ENCODE measurements at places on chromosomes 2 and 18. TPM values are rescaled to one million over a fixed set of nuclear protein-coding genes. Genes with fewer than 3 reads are reported as not detected.

DNA sequence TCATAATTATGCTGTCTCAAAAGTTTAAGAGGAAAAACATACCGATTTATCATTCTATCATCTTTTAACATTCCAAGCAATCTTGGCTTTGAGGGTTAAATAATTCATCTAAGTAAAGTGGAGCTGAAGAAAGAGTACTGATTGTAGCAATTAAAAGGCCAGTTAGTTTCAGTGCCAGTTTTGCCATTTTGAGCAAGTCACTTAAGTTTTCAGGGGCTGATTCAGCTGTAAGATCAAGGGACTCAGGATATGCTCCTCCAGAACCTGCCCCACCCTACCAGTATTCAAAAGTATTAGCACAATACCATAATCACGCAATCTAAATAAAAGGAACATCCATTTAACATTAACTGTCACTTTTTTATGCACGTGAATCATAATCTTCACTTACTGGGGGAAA is 1.9 kb downstream of the SS18 start:
- no peak for DNase-seq

Gene PCARE
- total RNA-seq, result not detected

DNA sequence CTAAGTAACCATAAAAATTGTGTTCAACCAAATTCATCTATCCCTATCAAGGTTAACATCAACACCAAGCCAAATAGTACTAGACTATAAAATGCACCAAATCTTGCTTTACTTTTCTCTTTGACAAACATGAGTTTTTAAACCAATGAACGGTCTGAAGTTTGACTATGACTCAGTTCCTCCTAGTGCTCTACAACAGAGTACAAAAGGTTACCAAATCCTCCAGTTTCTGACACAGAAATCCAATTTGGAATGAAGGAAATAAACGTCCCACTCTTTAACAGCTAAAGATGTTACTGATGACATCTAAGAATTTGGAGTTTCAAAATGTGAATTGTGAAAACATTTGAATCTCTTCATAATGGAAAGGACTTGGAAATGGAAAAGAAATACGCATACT is 11.8 kb upstream of the ACVR1 start:
- DNase-seq, result no peak

GRCh38 chr2:86806059-86806857 is 15.5 kb upstream of the CD8A start:
- no peak for DNase-seq

GRCh38 chr2:190512539-190513095 is 21.9 kb downstream of the NEMP2 start:
- no peak for DNase-seq

Gene ANO7
- total RNA-seq, result 0.57 TPM

Data from naive thymus-derived CD8-positive, alpha-beta T cell (primary cell).